ENCODE measurements at places on chromosomes 5 and 9.

GRCh38 chr5:147490989-147491388 lies 18.9 kb downstream of the DPYSL3 start:
- peak; percentile 15 for DNase-seq

GRCh38 chr5:180658774-180659564 lies 9.6 kb upstream of the FLT4 start:
- no peak for DNase-seq

- no peak for DNase-seq
These were observed 131.6 kb upstream of the TAS2R1 start for GRCh38 chr5:9761706-9762105.

- no peak for DNase-seq
These were observed 53.6 kb upstream of the SGCD start for GRCh38 chr5:156273325-156273724.
